ENCODE measurements at places on chromosomes 5 and 9.

- DNase-seq: no peak
Observed at GRCh38 chr5:170095646-170096045, 10.1 kb upstream of the FOXI1 start.

DNA sequence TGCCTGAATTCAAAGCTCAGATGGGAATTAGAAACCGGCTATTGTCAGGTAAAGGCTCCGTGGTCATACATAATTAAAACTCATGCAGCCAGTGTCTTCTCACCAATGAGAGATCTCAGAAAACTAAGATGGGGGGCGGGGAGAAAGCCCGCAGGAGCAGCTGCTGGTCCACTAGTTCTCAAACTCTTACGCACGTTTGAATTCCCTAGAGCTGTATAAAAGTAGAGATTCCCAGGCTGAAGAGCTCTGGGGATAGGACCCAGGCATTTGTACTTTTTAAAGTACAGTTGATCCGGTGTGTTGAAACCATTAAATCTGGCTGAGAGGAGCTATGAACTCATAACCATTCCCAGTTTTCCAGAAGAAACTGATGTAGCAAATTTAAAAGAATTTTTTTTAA, 68.5 kb downstream of the FRMD3 start:
- DNase-seq: no peak

DNA sequence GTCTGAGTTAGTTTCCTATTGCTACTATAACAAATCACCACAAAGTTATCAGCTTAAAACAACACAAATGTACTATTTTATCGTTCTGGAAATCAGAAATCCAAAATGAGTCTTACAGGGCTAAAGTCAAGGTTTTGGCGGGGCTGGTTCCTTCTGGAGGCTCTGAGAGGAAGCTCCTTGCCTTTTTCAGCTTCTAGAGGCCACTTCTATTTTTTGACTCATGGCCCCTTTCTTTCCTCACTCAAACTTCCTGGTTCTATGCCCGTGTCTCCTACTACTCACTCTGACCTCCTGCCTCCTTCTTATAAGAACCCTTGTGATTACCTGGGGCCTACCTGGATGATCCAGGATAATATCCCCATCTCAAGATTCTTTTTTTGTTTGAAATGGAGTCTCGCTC, 48.2 kb downstream of the GABBR2 start:
- DNase-seq: no peak

DNA sequence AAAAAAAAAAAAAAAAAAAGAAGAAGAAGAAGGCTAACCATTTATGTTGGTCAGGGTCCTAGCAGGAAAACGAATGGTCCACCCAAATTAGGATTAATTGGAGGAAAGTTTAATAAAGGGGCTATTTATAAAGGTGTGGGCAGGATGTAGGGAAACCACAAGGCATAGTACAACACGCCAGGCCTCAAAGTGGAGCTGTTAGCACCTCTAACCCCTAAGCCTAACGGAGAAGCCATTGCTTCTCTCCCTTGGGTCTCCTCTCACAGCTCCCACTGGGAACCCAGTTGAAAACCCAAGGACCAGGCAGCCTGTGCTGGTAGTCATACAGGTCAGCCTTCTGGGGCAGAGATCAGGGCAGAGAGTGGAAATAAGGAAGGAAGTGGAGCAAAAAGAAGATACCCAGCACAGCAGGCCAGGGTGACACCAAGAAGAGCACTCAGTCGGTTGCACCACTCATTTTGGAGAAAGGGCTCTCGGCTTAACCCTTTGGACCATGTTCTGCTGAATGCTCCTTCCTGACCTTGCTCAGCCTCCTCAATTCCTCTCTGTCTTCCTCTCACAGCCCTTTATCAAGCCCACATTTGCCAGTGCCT, 8.8 kb upstream of the GLIPR2 start:
- DNase-seq: no peak

- DNase-seq: no peak
Observed at GRCh38 chr5:148882332-148882731, 55.9 kb downstream of the ADRB2 start.

GRCh38 chr5:142634216-142635011, 51.5 kb downstream of the FGF1 start:
- DNase-seq: no peak

GRCh38 chr5:159917994-159918393, 1.7 kb downstream of the ADRA1B start:
- DNase-seq: no peak

GRCh38 chr9:133347515-133347984, 381 bp downstream of the MED22 start:
- DNase-seq: no peak

Data from DMS79 (cell line).